ENCODE measurements at places on chromosomes 5 and 9.

DNA sequence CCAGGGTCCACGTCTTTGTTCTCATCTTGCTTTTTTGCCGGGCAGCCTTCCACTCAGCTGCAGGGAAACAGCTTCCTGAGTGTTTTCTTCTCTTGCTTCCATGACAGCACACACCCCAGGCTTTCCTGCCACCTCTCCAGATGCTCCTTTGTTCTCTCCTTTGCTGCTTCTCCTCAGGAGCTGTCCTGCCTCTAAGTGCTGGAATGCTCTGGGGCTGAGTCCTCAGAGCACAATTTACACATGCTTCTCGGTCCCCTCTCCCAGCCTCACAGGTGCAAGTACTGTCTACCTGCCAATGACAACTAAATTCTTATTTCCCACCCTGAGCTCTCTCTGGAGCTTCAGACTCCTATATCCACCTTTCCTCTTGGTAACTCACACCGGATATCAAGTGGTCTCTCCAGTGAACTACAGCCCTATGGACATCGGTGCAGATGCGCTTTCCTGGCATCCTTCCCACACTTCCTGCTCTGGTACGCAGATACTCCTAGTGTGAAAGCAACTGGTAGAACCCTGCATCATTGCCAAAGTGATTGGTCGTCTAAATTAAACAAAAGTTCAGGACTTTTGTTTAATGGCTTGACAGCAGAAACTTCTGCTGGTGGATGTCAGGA, 13.4 kb upstream of the ACSL6 start:
- peak; percentile 18 for DNase-seq

GRCh38 chr5:77397686-77398292, 94.3 kb downstream of the WDR41 start:
- no peak for DNase-seq

DNA sequence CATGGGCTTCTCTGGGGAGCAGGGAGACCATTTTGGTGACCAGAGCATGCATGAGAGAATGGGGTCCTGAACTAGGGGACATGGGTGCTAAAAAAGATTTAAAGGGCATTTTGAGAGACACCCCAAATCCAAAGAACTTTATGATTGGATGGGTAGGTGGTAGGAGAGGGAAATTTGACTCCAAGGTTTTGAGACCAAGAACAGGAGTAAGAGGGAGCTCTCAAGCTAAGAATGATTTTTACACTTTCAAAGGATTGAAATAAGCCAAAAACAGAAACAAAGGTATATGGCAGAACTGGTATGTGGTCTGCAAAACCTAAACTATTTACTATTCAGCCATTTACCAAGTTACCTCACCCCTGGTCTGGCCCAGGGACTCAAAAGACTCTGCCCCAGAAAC, 318.2 kb upstream of the CLINT1 start:
- DNase-seq = no peak

GRCh38 chr5:172544371-172545095, 90.2 kb upstream of the SH3PXD2B start:
- no peak for DNase-seq

GRCh38 chr9:126326228-126327005, at the start of gene MVB12B:
MVB12B (plus strand) TSS chr9:126326829; CDS start chr9:126326930, 101 bp downstream.
- no peak for DNase-seq

DNA sequence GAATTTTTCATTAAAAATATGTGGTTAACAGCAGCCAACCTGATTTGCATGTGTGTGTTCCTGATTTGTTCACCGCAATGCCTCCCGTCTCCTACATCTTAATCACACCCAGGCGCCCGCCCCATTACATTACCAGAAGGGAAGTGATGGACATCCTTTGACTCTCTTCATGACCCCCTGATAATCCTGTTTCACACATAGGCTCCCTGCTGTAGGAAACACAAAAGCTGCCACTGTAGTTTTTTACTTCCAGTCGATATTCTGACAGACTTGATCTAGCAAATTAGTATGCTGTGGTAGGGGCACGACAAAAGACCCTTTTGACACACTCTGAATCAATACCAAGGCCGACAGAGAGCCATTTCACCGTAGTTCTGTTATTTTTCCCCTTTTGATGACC, 287.8 kb upstream of the ISL1 start:
- no peak for DNase-seq

DNA sequence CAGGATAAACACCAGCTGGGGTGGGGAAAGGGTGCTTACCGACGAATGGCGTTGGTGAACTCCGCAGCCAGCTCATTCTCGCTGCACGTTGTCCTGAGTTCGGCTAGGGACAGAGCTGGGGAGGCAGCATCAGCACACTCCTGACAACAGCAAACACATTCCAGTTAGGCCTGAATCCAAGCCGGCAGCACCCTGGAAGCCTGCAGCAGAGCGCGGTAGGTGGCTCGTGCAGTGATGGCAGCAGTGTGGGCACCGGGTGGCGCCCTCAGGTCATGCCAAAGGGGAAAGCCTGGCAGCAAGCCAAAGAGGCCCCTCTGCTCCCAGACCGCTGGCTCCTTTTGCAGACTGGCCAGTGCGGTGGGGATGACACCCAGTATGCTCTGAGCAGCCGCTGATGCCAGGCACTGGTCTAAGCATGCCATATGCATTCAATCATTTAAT, 66.9 kb downstream of the DCP2 start:
- no peak for DNase-seq

DNA sequence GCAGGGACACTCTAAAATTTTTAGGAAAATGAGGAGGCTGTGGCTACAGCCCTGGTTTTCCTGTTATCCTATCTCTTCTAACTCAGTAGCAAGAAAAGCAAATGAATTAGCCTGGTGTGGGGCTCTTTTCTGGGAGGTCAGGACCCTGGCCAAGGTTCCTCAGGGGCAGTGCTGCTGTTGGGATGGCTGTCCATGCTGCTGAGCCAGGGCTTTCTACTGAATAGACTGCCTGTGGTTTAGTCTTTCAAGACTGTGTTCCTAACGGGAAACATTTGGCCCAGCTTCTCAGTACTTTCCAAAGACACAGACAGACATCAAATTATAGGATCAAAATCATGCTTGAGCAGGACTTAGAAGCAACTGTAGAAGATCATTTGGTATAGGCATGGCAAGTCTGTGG, 18.1 kb downstream of the TNC start:
- DNase-seq = no peak

GRCh38 chr9:520302-520701, 305.6 kb downstream of the DOCK8 start:
- DNase-seq = no peak

All from KBM-7 (cell line).